ENCODE measurements at places on chromosomes 4 and X.

DNA sequence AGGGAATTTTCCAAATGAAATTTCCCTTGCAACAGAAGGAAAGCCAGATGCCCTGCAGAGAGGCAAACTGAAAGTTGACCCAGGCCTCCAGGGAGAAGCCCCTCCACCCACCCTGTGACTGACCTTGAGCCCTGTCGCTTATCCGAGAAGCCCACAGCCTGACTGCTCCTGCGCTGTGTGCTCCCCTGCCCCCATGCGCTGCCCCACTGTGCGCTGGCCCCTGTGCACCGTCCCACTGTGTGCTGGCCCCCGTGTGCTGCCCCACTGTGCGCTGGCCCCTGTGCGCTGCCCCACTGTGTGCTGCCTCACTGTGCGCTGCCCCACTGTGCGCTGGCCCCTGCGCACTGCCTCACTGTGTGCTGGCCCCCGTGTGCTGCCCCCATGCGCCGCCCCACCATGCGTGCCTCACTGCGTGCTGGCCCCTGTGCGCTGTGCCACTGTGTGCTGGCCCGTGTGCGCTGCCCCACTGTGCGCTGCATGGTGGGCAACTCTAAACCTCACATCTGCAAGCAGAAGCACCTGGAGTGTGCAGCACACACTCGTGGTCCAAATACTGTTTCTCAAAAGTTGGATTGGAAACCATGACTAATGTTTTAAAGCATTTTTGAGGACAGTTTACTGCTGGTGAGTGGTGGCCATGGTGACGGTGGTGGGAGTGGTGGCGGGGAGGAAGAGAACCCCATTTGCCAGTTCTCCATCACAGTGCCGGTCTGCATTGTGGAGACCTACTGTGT, 8.3 kb upstream of the GRPEL1 start:
- DNase-seq = no peak

DNA sequence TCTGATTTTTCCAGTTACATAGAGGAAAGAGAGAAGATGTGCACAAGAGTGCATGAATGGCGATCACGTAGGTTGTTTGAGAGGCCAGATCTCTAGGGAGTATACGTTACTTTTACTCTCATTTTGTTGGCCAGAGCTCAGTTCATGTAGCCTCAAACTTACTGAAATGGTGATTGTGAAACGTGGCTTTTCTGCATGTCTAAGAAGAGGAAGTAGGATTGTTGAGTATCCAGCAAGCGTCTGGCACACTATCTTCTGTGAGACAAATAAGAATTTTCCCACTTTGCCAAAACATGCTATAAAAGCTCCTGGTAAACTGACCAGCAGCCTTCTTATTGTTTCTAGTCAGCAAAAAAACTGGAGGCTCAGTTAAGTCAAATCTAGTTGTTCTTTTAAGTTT, 264.5 kb upstream of the EMCN start:
- no peak for DNase-seq

- no peak for DNase-seq
Observed at GRCh38 chrX:22974616-22975015, 25.1 kb upstream of the DDX53 start.

- DNase-seq = no peak
Observed at GRCh38 chr4:13441506-13441905, 42.6 kb downstream of the RAB28 start.

DNA sequence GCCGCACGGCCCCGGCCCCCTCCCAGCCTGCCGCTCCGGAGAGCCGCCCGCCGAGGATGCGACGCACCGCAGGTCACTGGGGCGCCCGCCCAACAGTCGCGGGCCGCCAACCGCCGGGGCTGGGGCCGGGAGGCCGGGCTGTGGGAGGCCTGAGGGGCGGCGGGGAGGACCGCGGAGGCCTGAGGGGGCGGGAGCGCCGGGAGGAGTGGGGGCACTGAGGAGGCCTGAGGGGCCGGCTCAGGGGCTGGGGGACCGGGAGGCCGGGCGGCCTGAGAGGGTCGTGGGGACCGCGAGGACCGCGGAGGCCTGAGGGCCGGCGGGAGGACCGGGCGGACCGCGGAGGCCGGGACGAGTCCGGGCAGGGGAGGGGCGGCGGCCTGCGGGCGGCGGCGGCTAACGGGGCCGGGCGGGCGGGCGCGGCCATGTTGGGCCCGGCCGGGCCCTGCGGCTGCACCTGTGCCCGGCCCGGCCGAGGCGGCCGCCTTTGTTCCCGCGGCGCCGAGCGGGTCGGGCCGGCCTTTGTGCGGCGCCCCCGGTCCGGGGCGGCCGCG, 353 bp downstream of the NSD2 start:
- DNase-seq = no peak

DNA sequence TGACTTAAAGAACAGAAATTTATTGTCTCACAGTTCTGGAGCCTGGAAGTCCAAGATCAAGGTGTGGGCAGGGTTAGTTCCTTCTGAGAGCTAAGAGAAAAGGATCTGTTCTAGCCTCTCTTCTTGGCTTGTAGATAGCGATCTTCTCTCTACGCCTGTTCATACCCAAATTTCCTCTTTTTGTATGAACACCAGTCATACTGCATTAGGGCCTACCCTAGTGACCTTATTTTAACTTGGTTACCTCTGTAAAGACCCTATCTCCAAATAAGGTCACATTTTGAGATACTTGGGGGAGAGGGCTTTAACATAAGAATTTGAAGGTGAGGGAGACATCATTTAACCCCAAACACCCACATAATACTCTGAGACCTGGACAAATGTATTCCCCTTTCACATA, 55.6 kb upstream of the SPP1 start:
- DNase-seq = no peak

All from stimulated activated CD4-positive, alpha-beta T cell treated with anti-CD3 and anti-CD28 coated beads, Interleukin-2, amount 100 ng/mL, for 48 hours (primary cell).